ENCODE measurements at places on chromosomes 4 and X.
A peak's percentile ranks its signal among the peaks of the same experiment; 100 is the strongest.

DNA sequence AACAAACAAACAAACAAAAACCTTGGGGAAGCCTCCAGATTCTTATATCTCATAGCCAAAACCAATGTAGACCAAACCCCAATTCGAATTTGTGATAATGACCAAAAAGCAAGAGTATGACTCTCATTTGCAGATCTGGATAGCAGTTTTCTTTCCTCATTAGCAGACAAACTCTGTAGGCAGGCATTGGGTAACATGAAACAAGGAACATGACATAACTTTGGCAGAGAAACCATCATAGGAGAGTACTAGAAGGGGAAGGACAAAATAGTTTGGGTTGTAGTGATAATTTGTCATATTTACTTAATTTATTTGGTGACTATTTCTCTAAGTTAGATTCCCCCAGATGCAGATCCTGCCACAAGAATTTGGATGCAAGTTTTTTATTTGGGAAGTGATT lies 187.8 kb downstream of the MID1IP1 start:
- no peak for DNase-seq

- DNase-seq: no peak
These were observed 352.0 kb downstream of the TRAM1L1 start for GRCh38 chr4:116733370-116733769.

DNA sequence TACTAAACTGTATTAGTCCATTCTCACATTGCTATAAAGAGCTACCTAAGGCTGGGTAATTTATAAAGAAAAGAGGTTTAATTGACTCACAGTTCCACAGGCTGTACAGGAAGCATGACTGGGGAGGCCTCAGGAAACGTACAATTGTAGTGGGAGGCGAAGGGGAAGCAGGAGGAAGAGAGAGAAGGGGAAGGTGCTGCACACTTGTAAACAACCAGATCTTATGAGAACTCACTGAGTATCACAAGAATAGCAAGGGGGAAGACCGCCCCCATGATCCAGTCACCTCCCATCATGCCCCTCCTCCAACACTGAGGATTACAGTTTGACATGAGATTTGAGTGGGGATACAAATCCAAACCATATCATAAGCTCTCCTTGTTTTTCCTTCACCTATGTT lies 40.9 kb downstream of the RPA4 start:
- no peak for DNase-seq

DNA sequence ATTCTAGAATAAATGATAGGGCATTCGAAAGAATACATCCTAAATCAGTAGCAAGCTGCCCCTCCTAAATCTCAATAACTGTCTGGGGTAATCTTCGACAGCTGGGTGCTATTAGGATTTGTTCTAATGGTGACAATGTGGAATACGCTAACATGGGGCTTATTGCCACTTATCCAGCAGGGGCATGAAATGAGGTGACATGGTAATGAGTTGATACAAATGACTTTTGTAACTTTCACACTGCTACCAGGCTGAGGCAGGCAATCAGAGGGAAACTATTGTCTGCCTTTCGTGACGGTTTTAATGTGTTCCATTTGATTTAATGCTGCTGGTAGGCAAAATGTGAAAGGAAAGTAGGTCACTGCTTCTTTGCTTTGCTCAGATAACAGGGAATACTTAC lies 1047.4 kb upstream of the PABPC4L start:
- peak; percentile 9 for DNase-seq

GRCh38 chrX:43349363-43349762 lies 306.7 kb upstream of the MAOA start:
- peak; percentile 8 for DNase-seq

GRCh38 chrX:41329101-41329500 lies 4.9 kb upstream of the DDX3X start:
- no peak for DNase-seq

GRCh38 chr4:87843936-87844335 lies 11.2 kb downstream of the MEPE start:
- DNase-seq: peak; percentile 24

- DNase-seq: no peak
These were observed 72.7 kb downstream of the MTMR1 start for GRCh38 chrX:150765782-150766350.

DNA sequence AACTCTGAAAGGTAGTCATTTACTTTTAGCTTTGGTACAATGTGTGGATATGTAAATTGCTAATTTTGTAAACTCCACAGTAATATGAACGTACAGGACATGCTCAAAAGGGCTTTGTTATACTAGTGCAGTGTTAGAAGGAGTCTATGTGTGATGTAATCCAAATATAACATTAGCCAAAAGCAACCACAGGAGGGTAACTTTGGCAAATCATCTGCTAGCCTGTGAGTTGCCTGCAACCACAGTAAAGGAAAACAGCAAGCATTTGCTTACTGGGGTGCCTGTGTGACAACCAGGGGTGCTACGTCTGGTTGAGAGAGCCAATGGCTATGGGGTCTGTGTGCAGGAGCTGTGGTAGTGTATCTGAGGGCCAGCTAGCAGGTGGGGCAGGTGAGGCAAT lies 245.8 kb downstream of the ADAMTS3 start:
- DNase-seq: no peak

- no peak for DNase-seq
These were observed 169.2 kb upstream of the CPEB2 start for GRCh38 chr4:14833053-14833452.

DNA sequence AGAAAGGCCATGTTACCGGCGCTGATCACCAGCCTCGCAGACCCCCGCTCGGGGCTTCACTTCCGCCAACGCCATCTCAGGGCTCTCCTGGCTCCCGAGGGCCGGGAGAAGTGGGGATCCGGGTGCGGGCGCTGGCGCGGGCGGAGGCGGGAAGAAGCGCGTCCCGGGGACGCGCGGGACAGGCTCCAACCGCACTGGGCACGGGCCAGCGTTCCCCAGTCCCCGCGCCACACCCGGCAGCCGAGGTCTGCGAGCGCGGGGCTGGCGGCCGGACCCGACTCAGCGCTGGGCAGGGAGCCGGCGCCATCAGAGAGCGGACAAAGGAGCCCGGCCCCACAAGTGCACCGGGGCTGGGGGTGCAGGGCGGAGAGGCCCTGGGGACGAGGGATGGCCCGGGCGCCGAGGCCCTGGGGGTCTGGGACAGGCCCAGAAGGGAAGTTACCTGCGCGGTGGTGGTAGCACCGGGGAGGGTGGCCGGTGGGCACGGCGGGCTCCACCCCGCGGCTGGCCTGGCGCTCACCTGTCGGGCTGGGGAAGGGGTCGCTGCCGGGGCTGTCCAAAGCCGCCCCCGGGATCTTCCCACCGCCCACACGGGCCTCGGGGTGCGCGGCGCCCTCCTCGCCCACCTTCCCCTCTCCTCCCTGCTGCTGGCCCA lies 449 bp downstream of the CTPS2 start:
- no peak for DNase-seq

GRCh38 chr4:93788712-93789111 lies 39.8 kb upstream of the ATOH1 start:
- no peak for DNase-seq

DNA sequence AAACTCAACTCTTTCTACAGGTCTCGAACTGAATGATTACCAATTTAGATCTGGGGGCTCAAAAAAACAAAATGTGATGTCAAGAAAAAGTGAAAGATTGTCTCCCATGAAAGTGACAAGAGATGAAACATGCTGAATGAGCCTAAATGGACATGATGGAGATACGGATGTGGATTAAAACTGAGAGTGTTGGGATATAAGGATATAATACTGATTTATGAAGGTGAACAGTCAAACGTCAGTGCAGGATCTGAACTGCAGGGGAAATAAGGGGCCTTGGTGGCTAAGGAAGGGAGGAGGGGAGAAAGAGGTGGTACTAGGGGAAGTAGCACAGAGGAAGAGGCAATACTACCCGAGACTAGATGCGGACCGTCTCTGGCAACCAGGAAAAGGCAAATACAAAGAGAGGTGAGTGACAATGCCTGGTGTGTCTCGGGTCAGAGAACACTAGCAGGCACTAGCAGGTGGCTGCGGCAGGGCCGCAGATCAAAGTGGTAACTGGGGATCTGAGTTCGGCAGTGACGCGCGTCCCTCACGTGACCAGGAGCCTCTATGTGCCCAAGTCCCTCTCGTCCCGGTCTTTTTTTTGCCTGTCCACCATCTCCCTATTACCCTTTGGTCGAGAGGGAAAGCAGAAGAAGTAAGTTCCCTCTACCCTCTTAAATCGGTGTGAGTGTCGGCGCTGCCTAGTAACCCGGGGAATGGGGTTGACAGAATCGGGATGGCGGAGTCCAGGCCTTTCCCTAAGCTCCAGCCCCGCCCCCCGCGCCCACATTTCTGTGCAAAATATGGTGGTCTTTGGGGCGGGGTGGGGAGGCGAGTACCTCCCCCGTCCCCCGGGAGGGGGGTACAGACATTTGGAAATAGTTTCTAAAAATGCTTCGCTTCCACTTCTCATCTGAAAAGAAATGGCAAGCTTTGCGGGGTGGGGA lies at the start of gene TCEAL1:
Gene TCEAL1 (plus strand): TSS at position 590 of the 932 bp plus-strand sequence. CDS start 942 bp downstream, outside the sequence.
- peak; percentile 71 for DNase-seq

- no peak for DNase-seq
These were observed 18.3 kb downstream of the PCGF3 start for GRCh38 chr4:723751-724530.

DNA sequence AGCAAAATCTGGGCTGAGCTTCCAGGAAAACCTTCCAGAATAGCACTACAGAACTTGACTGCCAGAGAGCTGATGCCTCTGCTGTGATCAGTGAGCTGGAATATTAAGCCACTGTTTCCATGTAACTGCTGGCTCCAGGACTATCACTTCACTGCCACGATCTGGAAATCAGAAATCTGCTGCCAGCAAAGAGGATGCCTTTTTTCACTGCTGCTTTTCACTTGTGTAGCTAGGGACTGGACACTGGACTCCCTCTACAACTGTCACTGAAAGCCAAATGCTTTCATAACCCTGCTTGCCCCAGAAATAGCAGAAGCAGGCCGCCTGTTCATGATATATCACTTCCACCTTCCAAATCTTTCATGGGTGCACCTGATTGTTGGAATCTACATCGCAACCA lies 9.4 kb upstream of the AP1S2 start:
- DNase-seq: no peak

DNA sequence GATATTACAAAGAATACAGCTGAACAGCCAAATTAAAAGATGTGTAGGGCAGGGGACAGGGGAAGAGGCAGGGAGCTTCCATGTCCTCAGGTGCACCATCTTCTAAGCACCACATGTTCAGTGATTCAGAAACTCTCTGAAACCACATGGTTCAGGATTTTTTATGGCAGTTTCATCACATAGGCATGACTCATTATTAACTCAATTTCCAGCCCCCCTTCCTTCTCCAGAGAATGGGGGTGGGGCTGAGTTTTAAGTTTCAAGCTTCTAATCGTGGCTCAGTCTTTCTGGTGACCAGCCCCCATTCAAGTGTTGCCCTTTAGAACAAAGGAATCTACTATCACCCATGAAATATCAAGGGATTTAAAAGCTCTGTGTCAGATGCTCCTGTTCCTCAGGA lies 317.8 kb upstream of the GALNT7 start:
- no peak for DNase-seq

DNA sequence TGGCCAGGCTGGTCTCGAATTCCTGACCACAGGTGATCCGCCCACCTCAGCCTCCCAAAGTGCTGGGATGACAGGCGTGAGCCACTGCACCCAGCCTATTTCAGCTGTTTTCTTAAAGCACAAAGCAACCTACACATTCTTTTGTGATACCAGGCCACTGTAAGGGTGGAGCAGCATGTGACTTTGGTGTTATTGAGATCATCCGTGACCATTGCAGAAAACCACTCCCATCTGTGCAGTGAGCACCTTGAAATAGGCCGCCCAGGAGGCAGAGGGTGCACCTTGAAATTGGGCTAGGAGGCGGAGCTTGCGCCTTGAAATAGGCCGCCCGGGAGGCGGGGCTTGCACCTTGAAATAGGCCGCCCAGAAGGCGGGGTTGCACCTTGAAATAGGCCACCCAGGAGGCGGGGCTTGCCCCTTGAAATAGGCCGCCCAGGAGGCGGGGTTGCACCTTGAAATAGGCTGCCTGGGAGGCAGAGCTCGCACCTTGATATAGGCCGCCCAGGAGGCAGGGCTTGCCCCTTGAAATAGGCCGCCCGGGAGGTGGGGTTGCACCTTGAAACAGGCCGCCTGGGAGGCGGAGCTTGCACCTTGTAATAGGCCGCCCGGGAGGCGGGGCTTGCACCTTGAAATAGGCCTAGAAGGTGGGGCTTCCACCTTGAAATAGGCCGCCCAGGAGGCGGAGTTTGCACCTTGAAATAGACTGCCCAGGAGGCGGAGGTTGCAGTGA lies 9.0 kb upstream of the SLC25A6 start:
- DNase-seq: no peak

- DNase-seq: no peak
These were observed 1.5 kb upstream of the SCARB2 start for GRCh38 chr4:76215077-76215476.

DNA sequence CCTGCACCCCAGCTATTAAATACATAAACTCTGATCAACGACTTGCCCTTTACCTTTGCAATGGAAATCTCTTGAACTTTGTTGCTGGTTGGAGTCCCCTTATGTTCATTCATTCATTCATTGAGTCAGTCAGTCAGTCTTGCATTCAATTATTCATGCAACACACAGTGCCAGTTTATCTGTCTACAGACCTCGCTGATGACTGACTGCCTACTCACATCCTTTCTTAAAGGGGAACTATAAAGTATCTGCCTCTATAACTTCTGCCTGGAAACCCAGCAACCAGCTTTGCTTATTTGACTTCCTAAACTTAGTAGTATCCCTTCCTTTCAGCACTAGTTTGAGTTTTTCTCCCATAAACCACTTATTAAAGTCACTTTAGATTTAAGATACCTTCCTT lies 620.8 kb upstream of the ADGRL3 start:
- DNase-seq: no peak
